ENCODE measurements at places on chromosomes 3 and 15.

DNA sequence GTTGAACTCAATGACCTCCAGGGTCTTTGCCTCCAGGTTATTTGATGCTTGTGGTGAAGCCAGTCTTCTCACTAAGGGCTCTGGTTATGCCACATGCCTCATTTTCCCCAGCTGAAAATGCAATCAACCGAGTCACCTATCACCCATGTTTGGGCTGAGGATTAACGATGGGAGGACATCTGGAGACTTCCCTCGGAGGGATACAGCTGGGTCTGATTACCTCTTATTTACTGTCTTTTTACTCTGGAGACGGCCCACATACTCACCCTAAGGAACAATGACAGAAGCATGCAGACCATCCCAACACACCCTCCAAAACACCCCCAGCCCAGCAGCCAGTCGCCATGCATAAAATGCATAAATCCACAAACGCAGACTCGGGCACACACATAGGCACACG lies 187.4 kb downstream of the OPA1 start:
- no peak for DNase-seq

GRCh38 chr3:160801386-160802118 lies 45.5 kb downstream of the PPM1L start:
- peak; percentile 87 for DNase-seq

- no peak for DNase-seq
Observed at GRCh38 chr3:43723121-43723734, 32.5 kb downstream of the ABHD5 start.

GRCh38 chr3:50161320-50161719 lies 6.2 kb downstream of the SEMA3F start:
- peak; percentile 66 for DNase-seq

- no peak for DNase-seq
Observed at GRCh38 chr3:138241061-138241460, 54.0 kb downstream of the ARMC8 start.

GRCh38 chr3:106797461-106797860 lies 579.8 kb upstream of the CCDC54 start:
- DNase-seq = no peak

DNA sequence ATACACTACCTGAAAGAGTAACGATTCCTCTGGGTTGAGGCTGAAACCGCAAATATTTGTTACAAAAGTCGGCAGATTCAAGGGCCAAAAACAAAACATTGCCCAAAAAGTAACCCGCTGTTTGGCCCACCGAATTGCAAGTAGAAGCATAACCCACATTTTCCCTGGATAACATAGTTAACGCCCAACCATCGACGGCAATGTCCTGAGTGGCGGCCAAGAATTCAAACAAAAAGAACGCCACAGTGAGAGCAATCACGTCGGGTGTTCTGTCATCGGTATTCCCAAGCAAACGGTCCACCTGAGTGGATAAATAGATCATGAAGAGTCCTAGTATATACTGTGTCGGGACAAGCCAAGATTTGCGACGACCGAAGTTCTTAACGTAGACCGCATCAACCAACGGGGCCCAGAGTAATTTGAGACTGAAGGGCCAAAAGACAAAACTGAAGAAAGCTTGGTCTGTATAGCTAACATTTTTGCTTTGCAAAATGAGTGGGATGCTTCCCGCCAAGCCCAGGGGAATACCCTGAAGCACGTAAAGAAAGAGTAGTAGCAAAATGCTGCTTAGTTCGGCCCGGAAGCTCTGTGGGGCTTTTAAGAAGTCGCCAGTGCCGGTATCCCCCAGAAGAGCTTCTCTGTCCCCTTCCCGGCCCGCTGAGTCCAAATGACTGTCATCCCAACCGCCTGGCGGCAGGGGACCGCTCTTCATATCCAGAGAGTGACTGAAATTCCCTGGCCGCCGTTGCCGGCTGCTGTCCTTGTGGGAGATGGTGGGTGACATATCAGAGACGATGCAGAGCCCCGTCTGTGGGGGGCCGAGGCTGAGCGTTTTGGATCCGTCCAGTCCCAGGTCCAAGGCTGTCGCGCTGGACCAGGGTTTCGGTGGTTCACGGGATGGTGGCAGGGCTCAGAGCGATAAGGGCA lies 750 bp downstream of the SLC33A1 start:
- peak; percentile 90 for DNase-seq

DNA sequence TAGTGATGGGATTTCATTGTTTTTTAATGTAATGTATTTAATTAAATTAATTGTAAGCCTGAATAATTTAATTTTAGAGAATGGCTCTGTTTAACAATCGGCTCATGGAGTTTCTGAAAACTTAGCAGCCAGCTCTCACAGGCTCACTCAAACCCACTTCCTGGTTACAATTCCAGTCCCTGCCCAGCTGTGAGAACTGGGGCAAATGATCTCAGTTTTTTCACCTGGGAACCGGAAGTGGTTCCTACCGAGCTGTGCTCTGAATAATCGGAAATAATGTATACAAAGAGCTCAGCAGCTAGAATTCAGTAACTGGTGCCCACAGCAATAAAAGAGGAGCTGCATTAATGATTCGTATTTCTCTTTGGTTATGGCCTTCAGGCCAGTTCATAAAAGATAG lies 244.3 kb upstream of the MCTP2 start:
- no peak for DNase-seq

- DNase-seq = no peak
Observed at GRCh38 chr3:85193565-85193964, 234.8 kb downstream of the CADM2 start.

- DNase-seq = no peak
Observed at GRCh38 chr3:140093742-140094141, 158.8 kb downstream of the CLSTN2 start.

DNA sequence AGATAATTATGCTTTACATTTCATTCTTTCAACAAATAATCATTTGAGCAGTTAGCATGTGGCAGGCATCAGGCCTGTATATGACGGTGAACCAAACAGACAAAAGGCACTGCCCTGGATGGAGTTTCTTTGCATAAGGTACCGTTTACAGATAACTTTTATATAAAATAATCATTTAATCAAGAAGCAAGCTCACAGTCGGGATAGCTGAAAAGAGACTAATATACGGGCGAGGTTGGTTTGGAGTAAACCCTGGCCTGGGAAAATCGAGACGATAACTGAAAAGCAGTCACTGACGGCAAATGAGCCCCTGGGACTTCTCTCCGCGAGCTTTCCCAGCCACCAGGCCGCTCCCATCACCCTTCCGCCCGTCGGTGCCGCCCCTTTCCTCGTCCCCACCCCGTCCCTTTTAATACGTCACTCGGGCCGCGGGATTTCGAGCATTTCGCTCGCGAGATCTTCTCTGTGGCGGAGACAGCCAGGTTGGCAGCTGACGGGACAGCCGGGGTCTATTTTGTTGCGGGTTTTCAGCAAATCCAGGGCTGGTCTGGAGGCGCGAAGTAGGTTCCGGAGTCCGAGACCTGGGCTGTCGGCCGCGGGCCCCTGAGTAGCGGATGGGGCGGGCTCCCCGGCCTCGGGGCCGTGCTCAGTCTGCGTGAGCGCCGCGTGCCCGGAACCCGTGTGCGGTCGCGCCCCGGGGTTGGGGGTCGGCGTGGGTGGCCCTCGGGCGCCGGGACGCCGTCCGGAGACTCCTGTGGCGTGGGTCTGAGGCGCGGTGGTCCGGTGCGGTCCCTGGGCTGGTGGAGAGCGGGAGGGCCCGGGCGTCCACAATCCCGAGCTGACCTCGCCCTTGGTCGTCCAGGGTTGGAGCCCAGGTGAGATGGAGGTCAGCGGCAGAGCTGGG lies at the start of gene NMD3:
Gene NMD3 (plus strand): TSS at position 462 of the 904 bp plus-strand sequence. CDS start 703 bp downstream, outside the sequence.
- peak; percentile 94 for DNase-seq

- DNase-seq = no peak
Observed at GRCh38 chr3:46737329-46737731, 19.7 kb upstream of the PRSS50 start.

DNA sequence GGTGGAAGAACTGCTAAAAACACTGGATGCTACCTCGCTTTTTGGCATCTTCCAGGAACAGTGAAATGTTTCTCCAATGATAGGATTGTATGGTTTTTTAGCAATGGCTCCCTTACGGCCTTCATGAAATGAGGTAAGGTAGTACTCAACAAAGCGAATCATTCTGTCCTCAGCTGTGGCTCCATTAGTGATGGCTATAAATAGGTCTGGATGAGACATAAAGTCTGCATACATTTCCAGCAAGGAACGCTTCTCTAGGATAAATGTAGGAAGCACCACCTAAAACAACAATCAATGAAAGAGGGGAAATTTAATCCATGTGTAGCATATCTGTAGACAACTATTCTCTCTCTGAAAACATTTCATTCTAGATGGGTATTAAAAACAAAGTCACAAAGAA lies 32.4 kb upstream of the SNX4 start:
- no peak for DNase-seq

DNA sequence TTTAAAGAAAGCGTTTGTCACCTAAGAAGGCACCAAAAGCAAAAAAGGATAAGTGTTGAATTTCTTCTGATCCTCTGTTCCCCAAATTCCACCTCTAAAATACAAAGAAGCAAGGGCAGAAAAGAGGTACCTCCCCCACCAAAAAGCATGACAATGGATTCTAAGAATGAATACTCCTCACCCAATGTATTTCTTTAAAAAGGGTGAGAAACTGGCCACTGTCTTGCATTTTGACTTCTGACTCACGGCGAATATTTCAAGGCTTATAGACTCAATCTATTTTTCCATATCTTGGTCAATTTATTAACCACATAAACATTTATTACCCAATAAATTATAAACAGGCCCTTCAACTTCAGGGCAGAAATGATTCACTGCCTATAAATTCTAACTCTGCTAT lies 131.1 kb downstream of the NR1I2 start:
- DNase-seq = no peak

GRCh38 chr15:43648649-43649429 lies at the start of gene CATSPER2:
TSS of gene CATSPER2 (minus strand) at chr15:43648844. CDS start at chr15:43648061, 783 bp downstream.
- no peak for DNase-seq

GRCh38 chr3:119236756-119237155 lies 3.9 kb downstream of the B4GALT4 start:
- no peak for DNase-seq

GRCh38 chr15:42405863-42406482 lies 46.7 kb downstream of the CAPN3 start:
- DNase-seq = no peak

DNA sequence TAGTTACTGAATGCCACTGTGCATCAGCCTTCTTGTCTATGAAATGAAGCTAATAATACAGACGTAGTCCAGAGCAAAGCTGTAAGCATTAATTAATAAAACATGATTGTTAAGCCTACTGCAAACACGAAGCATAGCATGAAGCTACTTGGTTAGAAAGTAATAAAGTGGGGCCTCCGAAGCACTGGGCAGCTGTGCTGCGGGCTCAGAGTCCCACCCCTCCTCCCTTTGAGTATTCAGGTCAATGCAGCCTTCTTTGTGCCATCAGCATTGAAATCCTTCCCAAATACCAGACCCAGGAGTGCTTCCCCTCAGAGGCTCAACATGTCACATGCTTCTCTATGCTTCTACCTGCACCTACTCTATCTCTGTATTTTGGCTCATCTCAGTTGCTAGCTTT lies 1112.6 kb downstream of the IGSF11 start:
- DNase-seq = no peak
